ENCODE measurements at places on chromosomes 6 and 20. TPM values are rescaled to one million over a fixed set of nuclear protein-coding genes. Genes with fewer than 3 reads are reported as not detected.

- peak overlapping the region; percentile 72 for H3K27ac ChIP-seq
- H3K36me3 ChIP-seq: peaks cover 32% of the 10 kb centered on the region
- peak overlapping the region; percentile 46 for H3K4me3 ChIP-seq
- H3K27me3 ChIP-seq: no peaks in the 10 kb centered on the region
- H3K4me1 ChIP-seq: peaks cover 46% of the 10 kb centered on the region
Measured at GRCh38 chr20:17664025-17664633, 17.9 kb downstream of the RRBP1 start.

FILIP1 gene
- not detected for total RNA-seq

SOBP gene
- total RNA-seq: 0.09 TPM

DNA sequence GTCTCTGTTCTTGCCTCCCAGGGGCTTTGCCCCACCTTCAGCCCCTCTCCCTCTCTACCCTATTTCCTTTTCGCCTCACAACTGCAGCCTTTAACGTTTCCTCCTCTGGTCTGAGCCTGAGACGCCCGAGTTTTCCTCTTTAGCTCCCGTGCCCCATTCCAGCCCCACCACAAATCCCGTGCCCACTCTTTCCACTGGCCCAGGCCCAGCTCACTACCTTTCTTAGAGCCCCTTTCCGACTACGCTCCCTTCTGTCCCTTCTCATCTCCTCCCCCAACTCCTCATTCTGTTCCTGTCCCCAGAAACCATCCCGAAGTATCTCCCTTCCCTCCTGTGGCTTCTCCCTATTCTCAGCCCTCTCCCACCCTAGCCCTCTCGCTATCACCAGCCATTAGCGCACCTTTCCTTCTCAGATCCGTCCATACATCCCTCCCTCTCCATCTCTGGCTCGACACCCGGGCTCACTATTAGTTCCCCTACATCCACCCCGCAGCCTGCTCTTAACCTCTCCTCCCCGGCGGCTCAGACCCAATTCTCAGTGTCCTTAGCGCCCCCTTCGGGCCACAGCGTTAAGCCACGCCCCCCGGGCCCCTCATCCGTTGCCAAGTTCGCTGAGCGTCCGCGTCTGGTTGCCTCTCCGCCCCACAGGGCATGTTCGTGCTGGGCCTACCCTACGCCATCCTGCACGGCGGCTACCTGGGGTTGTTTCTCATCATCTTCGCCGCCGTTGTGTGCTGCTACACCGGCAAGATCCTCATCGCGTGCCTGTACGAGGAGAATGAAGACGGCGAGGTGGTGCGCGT is 2.7 kb downstream of the SLC32A1 start:
- peak; percentile 81 for DNase-seq
- peaks cover 53% of the 10 kb centered on the region for H3K4me1 ChIP-seq
- H3K27ac ChIP-seq: peak overlapping the region; percentile 84
- peaks cover 19% of the 10 kb centered on the region for H3K36me3 ChIP-seq

GRCh38 chr6:145497006-145497405 is 238.3 kb downstream of the EPM2A start:
- no peaks in the 10 kb centered on the region for H3K27me3 ChIP-seq
- H3K4me1 ChIP-seq: no peaks in the 10 kb centered on the region
- H3K36me3 ChIP-seq: no peaks in the 10 kb centered on the region
- H3K4me3 ChIP-seq: no peak overlapping the region

RAB44 gene
- total RNA-seq: not detected

DNA sequence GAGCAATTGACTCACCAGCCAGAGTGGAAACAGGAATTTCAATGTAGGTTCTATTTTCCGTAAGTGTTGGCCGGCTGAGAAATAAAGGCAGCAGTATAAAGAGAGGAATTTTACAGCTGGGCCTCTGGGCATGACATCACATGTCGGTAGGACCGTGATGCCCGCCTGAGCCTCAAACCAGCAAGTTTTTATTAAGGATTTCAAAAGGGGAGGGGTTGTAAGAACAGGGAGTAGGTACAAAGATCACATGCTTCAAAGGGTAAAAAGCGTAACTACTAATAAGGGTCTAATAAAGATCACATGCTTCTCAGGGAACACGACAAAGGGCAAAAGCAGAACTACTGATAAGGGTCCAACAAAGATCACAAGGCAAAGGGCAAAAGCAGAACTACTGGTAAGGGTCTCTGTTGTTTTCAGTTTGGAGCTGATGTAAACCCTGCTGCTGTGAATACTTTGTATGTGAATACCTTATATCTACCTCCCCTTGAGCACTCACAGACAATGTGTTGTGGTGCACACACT is 9.0 kb upstream of the TULP4 start:
- DNase-seq: no peak
- peaks cover 14% of the 10 kb centered on the region for H3K36me3 ChIP-seq
- H3K4me1 ChIP-seq: peaks cover 1% of the 10 kb centered on the region
